NCI-H524 treated with DMSO at 0.1 percent for 48 hours (cell line): ENCODE measurements at places on chromosomes 3 and 15.

DNA sequence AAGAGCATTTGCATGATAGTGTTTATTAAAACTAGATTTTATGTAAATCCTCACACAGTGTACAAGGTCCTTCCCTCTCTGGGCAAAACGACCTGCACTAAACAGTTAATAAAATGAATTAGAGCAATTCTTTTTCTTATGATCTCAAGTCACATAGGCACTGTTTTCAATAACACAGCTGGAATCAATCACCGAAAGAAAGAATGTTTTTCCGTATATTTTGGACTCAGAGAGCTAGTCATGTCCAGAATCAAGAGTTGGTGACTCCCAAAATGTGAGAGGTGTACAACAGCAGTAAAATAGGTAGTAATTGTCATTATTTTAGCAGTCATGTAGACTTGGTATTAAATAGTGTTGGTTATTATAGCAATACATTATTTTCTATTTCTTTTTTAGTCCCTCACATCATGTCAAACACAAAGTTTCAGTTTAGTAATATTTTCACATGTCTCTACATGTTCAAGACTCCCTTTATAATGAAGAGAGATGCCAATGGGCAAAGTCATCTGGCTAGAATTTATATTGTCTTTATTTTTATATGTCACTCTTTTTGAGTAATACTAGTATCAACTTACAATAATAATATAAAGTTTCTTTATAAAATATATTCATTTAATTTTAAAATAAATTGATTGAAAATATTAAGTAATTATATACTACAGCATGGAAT is 448.6 kb upstream of the CDIN1 start:
- DNase-seq: no peak

DNA sequence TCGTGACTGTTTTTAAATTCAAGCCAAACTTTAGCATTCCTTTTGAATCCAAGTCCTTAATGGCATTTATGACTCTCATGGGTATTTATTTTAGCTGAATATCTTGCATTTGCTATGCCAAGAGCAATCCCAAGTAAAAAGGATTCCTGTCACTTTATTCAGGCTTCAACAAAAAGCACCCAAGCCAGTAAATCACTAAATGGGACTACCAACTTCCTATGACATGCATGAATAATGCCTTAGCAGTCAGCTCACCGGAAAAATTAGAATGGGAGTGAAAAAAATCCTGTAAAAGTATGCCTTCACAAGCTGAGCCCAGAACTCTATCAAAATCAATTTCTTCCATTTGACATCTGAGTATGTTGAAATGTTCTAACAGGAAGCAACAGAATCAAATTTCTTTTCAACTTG is 1297.9 kb downstream of the ROBO2 start:
- no peak for DNase-seq

- DNase-seq: no peak
These were observed 20.0 kb upstream of the RBP1 start for GRCh38 chr3:139559541-139559940.

DNA sequence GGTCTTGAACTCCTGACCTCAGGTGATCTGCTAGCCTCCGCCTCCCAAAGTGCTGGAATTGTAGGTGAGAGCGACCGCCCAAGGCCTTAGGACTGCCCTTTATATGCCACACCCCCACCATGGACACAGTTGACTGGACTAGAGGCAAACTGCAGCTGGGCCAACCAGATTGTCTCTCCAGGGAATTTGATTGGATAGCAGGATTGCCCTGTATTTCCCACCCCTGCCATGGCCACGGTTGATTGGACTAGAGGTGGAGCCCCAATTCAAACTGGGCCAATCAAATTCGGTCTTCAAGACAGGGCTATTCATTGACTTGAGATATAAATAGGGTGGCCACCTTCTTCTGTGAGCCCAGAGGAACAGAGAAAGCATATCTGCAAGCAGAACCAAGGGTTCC is 6.9 kb upstream of the CLPX start:
- no peak for DNase-seq

DNA sequence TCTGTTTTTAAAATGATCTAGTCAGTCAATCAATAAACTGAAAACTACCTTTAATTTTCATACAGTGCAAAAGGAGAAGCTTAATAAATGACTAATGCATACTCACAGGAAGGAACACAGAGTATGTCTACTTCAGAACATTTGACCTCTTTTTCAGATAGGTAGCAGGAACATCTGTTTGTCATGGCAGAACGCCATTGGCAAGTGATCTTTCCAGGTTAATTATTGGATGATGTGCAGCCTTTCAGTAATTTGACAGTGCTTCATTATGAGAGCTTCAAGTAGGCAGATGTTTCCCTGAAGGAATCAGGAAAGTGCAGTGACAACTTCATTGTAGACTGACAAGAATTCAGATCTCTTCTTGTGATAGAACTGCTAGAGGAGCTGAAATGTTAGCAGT is 325.0 kb downstream of the OTOL1 start:
- DNase-seq: peak; percentile 78

GRCh38 chr3:119375106-119375505 is 80.9 kb downstream of the ARHGAP31 start:
- no peak for DNase-seq

GRCh38 chr15:34861214-34861613 is 65.9 kb upstream of the ACTC1 start:
- DNase-seq: no peak

DNA sequence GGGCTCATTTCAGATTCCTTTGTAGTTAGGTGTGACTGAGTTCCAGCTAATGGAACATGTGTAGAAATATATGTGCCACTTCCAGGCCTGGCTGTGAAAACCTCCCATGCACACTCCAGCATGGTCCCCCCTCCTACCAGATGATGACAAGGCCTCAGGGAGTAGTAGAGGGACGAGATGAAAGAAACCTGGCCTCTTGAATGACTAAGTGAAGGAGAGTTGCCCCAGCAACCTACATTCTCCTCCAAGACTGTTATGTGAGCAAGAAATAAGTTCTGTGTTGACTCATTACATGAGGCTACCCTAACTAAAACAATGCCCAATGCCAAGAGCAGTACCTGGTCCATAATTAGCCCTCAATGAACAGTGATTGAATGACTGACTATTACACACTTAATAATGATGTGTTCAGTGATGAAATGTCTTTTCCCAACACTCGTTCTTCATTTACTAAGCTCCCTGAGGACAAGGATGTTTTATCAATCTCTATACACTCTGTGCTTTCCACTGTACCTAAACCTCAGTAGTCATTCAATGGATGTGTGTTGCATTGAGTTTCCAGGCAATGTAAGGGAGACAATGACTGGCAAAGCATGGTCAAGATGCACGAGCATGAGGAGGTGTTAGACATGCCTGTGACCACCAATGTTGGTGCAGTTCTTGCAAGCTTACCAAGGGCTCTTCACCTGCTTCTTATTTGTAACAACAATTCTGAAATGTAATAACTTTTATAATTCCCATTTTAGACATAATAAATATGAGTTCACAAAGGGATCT is 62.0 kb upstream of the BCL6 start:
- DNase-seq: no peak

- no peak for DNase-seq
These were observed 13.8 kb downstream of the GRAMD2A start for GRCh38 chr15:72183781-72184164.
